Foreskin keratinocyte (primary cell): ENCODE measurements at places on chromosomes 13 and 19. TPM values are rescaled to one million over a fixed set of nuclear protein-coding genes. Genes with fewer than 3 reads are reported as not detected.

Gene SIGLEC5
- not detected in 2 replicates for total RNA-seq

- DNase-seq = peak; percentile 52
Measured at GRCh38 chr19:19459707-19460251, 54.3 kb downstream of the GATAD2A start.

- DNase-seq = no peak
Measured at GRCh38 chr13:101017123-101017872, 342.7 kb upstream of the TMTC4 start.

DNA sequence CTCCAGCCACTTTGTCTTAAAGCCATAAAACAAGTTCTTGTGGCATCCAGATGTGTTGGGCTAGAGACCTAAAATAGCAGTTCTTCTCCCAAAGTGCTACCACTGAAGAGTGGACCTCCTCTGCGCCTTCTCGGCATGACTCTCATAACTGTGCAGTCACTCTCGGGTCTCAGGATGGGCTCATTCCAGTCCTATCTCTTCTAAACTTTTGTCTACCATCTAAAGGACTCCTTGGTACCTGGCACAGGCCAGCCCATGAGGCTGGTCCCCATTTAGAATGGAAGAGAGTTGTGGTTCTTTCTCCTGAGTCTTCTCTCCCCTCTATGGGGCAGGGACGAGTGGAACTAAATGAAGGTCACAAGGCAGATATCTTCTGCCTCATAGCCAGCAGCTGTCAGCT, 272.0 kb upstream of the TMTC4 start:
- DNase-seq = no peak

Gene ZNF808
- 9.4 and 12.0 TPM in 2 replicates for total RNA-seq

DNA sequence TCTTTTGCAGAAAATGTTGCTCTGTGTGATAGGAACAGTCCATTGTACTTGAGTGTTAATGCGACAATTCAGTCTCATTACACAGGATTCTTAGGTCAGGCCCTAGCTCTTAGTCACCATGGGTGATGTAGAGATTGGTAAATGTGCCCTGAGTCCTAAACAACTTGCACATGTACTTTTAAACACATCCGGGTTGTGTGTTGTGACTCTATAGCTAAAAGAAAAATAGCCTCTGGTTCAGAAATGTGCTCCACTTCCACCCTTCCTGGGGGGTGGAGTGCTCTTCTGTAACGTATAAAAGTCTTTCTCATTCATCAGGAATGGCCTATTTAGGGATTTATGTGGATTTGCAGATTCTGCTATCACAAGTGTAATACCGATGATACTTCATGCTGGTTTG, 5.2 kb downstream of the SPATA13 start:
- DNase-seq = no peak

- DNase-seq = no peak
Measured at GRCh38 chr19:41853768-41854167, 6.3 kb upstream of the RPS19 start.

Gene ZNF66
- 2.3 and 2.6 TPM in 2 replicates for total RNA-seq

DNA sequence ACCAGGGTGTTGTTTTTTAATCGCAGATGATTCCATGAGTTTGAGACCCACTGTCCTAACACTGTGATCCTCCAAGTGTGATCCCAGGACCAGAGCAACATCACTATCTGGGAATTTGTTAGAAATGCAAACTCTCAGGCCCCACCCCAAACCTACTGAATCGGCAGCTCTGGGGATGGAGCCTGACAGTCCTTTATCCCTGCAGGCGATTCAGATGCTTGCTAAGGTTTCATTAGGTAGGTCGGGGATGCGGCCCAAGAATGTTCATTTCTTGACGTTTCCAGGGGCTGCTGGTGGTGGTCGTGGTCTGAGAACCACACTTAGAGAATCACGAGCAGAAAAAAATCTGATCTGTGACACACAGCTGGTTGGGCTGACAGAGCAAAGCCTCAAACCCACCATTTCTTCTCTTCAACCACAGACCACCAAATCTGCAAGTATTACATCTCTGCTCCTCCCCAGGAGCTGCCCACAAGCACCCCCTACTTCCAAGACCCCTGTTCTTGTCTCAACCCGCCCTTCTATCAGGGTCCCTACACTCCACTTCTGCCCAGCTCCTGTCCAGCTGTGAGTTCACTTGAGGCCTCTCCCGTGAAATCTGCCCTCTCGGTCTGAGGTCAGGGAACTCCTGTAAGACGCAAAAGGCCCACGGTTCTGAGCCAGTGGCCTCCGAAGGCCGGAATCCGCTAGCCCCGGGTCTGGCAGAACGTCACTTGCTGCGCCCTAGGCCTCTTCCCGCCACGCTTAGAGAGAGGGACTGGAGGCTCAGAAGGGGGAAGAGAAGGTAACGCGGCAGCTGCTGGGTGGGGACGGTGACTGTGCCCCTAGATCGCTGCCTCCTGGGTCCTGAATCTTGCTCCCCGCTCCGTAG, 1.1 kb upstream of the FARP1 start:
- DNase-seq = no peak

- DNase-seq = no peak
Measured at GRCh38 chr13:27960362-27961226, 8.5 kb downstream of the CDX2 start.
